Hepatic stellate cell (primary cell): ENCODE measurements at places on chromosomes 6 and 20.

- no peak for DNase-seq
These were observed 98.3 kb downstream of the SLC22A23 start for GRCh38 chr6:3358413-3359100.

- DNase-seq = peak; percentile 69
These were observed 10.6 kb downstream of the CTCFL start for GRCh38 chr20:57514273-57514751.

- no peak for DNase-seq
These were observed 19.4 kb downstream of the TTI1 start for GRCh38 chr20:38013887-38014286.

- no peak for DNase-seq
These were observed 128.1 kb upstream of the DOK5 start for GRCh38 chr20:54347166-54347833.

DNA sequence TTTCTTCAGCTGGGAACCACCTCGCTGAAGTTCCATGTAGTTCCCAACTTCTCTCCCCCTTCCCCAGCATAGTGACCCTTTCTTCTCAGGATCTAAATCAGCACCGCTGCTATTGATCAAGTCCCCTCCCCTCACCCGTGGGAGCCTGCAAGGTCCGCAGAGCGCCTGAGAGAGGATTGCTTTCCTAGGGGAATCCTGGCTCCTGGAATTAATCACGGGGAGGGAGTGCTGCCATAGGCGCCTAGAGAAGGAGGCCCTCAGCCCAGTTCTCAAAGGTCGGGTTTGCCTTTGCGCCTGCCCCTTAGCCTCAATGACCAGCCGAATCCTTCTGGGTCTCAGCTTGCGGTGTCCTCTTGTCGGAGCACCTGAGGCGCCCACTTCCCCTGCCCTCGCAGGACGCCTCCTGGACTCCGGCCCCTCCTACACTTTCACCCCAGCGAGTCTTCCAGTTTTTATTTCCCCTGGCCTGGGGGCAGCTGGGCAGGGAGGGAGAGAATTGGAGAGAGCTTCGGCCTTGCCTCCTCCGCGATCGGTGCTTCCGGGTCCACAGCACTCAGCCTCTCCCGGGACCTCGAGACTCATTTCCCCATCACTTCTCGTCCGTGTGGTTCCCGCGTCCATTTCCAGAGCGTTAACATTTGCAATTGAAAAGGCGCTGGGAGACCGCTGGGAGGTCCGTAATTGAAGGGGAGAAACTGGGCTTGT lies 3.1 kb upstream of the NKX2-2 start:
- no peak for DNase-seq

GRCh38 chr6:1864496-1864895 lies 254.8 kb downstream of the FOXC1 start:
- DNase-seq = no peak

GRCh38 chr6:126337323-126337722 lies 2.6 kb upstream of the CENPW start:
- DNase-seq = peak; percentile 24

DNA sequence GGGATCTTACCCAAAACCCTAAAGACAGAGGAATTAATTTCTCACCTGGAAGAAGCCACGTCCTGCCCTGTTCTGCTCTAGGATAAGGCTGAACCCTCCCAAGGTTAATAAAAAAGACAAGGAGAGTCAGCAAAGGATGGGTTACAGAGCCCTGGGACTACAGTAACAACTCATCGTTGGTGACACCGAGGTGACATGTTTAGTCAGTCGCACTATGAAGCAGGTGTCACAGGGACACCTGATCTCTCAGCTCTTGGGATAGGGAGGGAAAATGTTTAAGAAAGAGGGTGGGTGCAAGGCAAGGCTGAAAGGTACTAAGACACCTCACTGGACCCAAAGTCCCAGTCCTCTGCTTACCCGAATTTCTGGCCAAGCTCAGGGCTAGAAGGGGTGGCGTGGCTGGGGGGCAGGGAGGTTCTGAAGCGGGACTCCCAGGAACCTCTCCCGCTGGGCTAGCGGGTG lies 562 bp downstream of the MOCS1 start:
- DNase-seq = no peak

GRCh38 chr6:37232430-37233017 lies 25.0 kb upstream of the TBC1D22B start:
- no peak for DNase-seq

- no peak for DNase-seq
These were observed 29.6 kb upstream of the MICB start for GRCh38 chr6:31468311-31468710.

DNA sequence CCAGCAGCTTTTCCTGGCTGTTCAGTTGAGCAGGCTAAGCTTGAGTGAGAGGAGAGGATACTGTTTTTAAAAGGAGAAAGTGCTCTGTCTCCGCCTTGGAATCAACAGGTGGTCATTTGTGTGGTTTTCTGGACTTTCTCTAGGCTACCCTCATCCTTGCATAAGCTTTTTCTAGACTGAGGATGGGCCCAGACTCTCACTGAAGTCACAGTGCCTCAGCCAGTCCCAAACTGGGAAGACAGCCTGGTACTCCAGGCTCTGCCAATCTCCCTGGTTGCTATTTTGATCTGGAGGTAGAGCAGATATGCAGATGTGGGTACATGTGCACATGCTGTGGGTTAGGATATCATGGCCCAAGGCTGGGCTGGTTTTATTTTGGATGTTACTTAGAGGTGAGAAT lies 7.0 kb downstream of the SCUBE3 start:
- no peak for DNase-seq

- no peak for DNase-seq
These were observed 262.2 kb downstream of the NRN1 start for GRCh38 chr6:5744497-5744896.

- DNase-seq = no peak
These were observed 139.2 kb upstream of the SASH1 start for GRCh38 chr6:148203281-148203925.

- no peak for DNase-seq
These were observed 78.1 kb downstream of the MYO6 start for GRCh38 chr6:75827163-75827562.

- DNase-seq = no peak
These were observed 624.1 kb downstream of the PKHD1 start for GRCh38 chr6:51463321-51463720.

DNA sequence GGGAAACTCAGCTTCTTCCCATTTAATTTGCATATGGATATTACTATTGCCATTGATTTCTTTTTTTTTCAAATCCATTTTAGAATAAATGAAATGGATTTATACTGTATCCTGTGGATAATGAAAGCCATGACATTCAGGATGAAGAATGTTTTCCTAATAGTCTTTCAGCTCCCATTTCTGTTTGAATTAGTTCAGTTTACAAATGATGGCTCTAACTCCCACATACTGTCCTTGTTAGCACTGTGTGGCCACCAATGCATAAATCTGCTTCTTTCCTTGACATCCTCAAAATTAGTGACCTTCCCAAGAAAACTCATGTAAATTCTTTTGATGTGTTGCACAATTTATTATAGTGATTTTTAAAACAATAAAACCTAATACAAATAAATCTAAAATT lies 693.2 kb upstream of the GJE1 start:
- DNase-seq = no peak

DNA sequence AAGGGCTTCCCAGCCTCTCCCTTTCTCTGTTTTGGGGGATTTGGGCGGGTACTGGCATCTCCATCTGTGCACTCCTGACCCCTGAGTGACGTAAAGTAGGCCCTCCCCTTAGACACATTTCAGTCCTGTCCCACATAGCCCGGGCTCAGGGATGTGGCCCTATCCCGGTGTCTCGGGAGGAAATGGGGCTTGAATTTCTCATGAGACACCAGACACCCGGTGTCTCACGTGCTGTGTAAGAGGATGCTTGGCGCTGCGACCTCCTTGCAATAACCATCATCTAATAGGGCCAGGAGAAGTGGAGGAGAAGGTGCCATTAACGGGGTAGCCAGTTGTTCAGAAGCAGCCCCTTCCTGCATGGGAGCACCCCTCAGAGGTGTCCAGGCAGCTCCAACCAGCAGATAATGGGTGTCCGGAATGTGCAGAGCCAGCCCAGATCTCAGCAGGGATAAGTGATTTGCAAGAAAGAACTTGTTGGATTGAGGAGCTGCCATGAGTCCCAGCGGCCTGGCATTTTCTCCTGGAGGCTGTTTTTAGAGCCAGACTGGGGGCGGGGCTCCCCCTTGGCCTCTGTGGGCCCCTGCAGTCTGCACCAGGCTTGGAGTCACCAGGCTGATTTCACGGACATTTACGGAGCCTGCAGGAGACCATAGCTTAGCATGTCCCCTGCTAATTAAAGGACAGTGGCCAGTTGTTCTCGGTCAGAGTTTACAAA lies 372.0 kb downstream of the PREX1 start:
- DNase-seq = no peak

GRCh38 chr6:138107078-138107751 lies at the start of gene PERP:
Gene PERP, minus strand, starts transcription at chr6:138107419. Its CDS starts 79 bp downstream, at chr6:138107340.
- DNase-seq = peak; percentile 62

- DNase-seq = no peak
These were observed 695.3 kb downstream of the MAFB start for GRCh38 chr20:39993742-39994141.

GRCh38 chr20:19348582-19348981 lies 136.1 kb downstream of the SLC24A3 start:
- DNase-seq = no peak

DNA sequence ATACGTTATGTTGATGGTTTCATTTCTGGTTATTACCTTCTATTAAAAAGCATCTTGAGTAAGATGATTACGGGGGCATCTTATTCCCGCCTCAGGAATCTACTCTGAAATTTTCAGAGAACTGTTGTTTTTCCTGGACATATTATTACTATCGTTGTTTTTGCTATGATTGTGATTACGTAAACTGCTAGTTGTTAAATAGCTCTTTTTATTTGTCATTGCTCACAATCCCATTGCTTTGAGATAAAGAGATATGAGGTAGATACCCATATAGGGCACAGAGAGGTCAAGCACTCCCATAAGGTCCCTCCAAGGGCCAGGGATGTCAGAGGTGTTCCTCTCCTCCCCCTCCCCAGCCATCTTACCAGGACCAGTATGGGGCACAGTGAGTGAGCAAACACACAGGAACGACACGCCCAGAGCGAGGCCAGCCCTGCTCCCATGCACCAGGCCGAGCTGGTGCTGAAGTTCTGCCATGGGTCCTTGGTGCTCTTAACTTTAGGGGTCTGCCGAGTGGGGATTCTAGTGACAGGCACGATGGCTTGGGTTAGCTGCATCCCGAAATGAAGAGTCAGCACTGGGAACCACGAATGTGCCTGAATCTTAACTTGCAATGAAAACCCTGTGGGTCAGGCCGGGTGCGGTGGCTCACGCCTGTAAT lies 49.9 kb downstream of the PRDM1 start:
- DNase-seq = no peak

- DNase-seq = no peak
These were observed 861.2 kb upstream of the EYS start for GRCh38 chr6:66568271-66568670.
